ENCODE measurements at places on chromosomes 1 and 21.

- no peak for DNase-seq
Observed at GRCh38 chr21:23394458-23394857, 2212.8 kb downstream of the MRPL39 start.

GRCh38 chr1:228180271-228180958 lies 14.8 kb downstream of the IBA57 start:
- no peak for DNase-seq

GRCh38 chr21:14766241-14766640 lies 220.1 kb upstream of the SAMSN1 start:
- DNase-seq, result no peak

- no peak for DNase-seq
Observed at GRCh38 chr1:156884560-156885184, 8.8 kb upstream of the PEAR1 start.

DNA sequence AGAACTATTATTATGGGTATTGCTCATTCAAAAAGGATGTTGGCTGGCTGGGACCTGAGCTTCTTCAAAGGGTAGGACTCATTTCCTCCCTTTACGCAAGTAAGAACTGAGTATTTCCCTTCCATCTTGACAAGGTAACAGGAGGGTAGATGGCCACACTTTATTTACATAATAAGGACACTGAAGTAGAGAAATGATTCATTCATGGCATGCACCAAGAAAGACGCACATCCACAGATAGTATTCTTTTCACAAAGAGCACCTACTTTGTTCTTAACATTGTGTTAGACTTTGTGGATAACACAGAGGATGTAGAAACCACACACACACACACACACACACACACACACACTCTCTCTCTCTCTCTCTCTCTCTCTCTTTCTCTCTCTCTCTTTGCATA lies 82.9 kb downstream of the FAM78B start:
- DNase-seq, result no peak
